Inflammatory macrophage treated with lipopolysaccharide for 4 hours (primary cell): ENCODE measurements at places on chromosomes 2 and 18.
A peak's percentile ranks its signal among the peaks of the same experiment; 100 is the strongest.

DNA sequence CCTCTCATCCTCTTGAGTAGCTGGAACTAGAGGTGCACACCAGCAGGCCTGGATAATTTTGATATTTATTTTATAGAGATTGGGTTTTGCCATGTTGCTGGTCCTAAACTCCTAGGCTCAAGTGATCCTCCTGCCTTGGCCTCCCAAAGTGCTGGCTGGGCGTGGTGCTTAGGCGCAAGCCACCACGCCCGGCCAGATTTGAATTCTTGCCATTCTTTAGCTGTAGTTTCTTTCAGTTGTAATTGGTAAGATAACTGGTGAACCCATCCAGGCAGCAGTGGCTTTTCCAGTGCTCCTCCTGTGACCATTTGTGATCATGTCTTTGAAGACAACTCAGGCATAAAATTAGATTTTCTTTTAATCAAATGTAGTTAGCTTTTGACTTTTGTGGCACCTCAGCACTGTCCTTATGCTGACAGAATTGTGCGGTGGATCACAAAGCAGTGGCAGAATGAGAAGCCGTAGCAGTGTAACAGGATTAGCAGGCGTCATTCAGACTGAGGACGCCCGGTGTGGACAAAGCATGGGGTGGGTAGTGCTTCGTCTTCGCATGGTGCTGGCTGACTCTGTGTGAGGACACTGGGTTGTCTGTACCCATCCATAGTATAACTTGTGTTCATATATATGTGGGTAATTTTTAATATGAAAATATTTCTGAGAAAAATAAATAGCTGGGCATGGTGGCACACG lies 30.0 kb upstream of the TOGARAM2 start:
- no peak for DNase-seq

DNA sequence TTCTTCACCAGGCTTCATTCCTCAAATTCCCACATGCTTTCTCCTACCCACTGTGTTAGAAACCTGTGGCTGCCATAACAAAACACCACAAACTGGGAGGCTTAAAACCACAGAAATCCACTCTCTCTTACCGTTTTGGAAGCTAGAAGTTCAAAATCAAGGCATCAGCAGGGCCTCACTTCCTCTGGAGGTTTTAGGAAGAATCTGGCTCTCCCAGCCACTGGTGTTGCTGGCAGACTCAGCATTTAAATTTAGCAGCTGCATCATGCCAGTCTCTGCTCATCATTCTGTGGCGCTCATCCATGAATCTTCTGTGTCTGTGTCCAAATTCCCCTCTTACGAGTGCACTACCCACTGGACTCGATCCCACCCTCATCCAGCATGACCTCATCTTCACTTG lies 248.5 kb downstream of the ZNF516 start:
- DNase-seq: no peak

GRCh38 chr18:58045242-58046092 lies 1.4 kb downstream of the NEDD4L start:
- no peak for DNase-seq

- DNase-seq: no peak
Measured at GRCh38 chr2:233336541-233336940, 17.8 kb upstream of the DGKD start.

GRCh38 chr2:217835931-217836891 lies 166.6 kb downstream of the TNS1 start:
- peak; percentile 64 for DNase-seq

GRCh38 chr2:71548646-71549425 lies 95.5 kb downstream of the DYSF start:
- peak; percentile 62 for DNase-seq

GRCh38 chr2:17780546-17780945 lies 26.6 kb downstream of the GEN1 start:
- DNase-seq: no peak

DNA sequence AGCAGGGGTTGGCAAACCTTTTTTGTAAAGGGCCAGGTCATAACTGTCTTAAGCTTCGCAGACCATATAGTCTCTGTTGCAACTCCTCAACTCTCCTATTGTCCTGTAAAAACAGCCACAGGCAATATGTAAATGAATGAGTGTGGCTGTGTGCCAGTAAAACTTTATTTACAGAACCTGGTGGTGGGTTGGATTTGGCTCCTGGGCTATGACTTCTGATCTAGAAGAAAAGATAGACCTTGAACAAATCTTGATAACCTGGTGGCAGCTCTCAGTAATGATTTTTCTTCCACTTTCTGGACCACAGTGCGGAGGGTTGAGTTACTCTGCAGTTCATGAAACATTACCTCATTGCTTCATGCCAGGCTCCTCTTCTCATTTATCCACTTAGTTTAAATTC lies 139.3 kb downstream of the MYCN start:
- DNase-seq: no peak

DNA sequence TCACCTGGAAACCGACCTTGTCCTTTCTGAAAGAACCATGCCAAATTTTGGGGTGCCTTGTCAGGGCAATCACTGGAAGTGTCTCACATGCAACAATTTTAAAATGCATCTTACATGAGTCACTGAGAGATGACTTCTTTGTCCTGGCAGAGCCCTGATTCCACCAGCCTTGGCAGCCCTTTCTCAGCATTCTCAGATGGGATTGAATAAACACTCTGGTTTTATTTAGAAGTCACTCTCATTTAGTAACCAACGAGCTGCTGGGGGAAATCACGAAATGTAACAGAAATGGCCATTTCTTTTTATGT lies 3.8 kb upstream of the ATP8B1 start:
- DNase-seq: no peak

- DNase-seq: no peak
Measured at GRCh38 chr2:5798084-5798483, 105.9 kb downstream of the SOX11 start.

- DNase-seq: peak; percentile 82
Measured at GRCh38 chr2:121722479-121722878, 14.2 kb downstream of the NIFK start.

DNA sequence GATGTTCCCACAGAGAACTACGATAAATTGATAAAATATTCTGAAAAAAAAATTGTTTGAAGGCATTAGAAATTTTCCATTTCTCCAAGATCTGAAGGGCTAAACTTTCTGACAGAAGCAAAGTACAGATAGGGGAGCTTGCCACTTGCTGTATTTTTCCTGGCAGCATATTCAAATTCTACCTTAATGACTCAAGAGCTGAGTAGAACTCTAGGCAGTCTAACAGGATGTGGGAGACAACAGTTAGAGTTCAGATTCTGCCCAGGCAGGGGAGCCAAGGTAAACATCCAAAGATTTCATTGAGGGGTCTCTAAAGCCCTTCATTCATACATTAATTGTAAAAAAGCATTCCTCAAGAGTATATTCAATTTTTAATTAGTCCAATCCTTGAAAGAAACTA lies 46.0 kb upstream of the RIT2 start:
- DNase-seq: no peak

DNA sequence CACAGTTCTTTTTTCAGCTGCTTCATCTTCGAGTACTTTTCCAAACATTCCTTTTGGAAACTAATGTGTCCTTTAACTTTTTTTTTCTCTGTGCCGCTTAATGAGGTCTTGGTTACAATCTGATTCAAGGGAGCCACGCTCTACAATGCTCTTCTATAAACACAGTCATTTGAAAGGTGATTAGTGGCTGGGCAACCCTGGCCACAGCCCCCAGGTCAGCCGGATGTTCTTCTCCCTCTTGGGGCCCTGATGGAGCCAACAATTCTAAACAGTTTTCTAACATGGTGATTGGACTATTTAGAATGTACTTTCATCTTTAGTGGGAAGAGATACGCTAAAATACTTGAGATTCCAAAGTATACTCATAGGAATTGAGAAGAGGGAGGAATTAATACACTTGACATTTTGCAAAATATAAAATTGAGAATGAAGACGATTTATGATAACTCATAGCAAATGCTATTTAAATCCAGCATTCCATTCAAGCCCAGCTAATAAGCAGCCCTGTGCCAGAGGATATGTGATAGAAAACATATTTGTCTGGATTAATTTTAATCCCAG lies 83.7 kb upstream of the MBOAT2 start:
- no peak for DNase-seq

DNA sequence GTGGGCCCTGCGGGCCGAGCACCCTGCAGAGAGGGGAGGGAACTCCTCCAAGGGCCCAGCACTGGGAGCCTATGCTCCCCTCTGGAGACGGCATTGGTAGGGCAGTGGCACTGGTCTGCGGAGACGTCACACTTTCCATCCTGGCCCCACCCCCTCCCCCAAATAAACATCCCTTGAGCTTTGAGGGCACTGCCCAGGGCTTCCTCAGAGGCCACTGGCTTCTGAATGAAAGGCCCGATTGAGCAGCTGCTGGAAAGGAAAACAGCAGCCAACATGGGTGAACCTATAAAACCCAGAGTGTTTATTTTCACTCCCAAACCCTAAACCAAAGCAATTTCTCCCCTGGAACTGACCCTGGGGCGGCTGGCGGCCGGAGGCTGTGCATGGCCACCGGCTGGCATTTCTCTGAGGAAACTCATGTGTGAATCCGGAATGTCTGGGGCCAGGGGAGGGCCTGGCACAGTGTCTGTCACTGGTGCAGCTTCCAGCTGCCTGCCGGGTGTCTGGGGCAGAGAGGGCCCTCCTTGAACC lies 138.9 kb downstream of the DYSF start:
- no peak for DNase-seq

GRCh38 chr2:77977471-77978063 lies 455.4 kb upstream of the LRRTM4 start:
- no peak for DNase-seq

DNA sequence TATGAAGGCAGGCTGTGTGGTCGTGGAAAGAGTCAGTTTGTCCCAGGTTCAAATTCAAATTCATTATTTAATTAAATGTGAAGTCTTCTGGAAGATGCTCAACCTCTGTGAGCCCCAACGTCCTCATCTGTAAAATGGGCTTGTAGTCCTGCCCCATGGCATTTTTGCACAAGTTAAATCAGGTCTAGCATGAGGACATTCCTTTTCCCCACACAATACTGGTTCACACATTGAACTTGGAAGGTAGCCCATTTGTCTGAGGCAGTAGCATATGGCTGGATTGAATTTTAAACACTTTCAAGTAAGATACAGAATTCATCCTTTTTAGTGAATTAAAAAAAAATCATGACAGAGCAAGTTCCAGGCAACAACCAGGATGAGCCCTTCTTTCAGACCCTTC lies 665.4 kb upstream of the HS6ST1 start:
- no peak for DNase-seq

DNA sequence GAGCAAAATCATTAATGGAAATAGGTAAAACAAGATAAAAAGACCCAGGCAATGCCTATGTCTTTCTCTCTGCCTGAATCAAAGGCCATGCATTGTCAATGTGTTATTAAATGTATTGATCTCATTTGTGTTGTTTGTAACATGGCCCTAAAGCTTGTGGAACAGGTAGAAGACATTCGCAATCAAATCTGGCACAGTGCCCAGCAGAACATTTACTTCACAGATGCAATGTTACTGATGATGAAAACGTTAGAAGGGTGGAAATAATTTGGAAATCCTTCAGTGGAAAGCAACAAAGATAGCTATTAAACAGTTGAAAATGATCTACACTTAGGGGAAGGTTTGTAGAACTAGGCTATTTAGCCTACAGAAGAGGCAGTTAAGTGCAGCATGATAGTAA lies 368.2 kb downstream of the EPHA4 start:
- DNase-seq: no peak

GRCh38 chr2:20556756-20557155 lies 94.1 kb downstream of the HS1BP3 start:
- DNase-seq: no peak

DNA sequence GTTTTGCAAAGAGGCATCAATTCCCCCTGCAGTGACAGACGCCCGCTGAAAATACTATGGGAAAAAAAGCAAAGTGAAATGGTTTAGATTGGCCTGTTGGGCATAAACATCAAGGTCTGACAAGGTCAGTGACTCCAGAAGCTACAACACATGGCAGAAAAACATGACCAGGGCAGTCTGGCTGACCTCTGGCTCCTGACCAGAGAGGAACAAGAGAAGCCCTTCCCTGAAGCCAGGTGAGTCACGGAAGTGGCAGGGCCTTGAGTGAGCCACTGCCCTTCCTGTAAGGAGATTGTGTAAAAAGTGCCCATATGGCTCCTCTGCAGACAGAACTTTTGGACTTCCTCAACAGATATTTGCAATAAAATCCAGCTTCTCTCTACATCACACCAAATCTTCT lies 72.0 kb downstream of the DNER start:
- no peak for DNase-seq

GRCh38 chr18:14962626-14963025 lies 214.7 kb downstream of the ANKRD30B start:
- DNase-seq: no peak

DNA sequence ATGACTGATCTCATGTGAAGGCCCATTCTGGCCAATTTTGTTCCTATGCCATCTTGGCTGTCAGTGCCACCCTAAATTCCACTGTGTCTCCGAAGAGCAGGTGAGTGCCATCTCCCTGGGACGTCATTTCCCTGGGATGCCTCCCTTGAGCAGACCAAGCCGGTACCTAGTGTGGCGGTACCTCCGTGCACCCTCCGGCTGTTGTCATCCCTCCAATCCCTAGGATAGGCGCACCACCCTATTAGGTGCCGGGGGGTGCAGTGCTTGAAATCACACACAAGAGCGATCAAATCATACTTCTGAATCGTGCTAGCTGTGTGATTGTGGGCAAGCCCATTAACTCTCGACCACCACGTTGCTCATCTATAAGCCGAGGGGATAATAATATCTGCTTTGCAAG lies 81.8 kb upstream of the GLI2 start:
- no peak for DNase-seq

GRCh38 chr2:19754907-19755306 lies 146.9 kb downstream of the TTC32 start:
- DNase-seq: no peak
